ENCODE measurements at places on chromosomes 3 and 15. TPM values are rescaled to one million over a fixed set of nuclear protein-coding genes. Genes with fewer than 3 reads are reported as not detected.

DNA sequence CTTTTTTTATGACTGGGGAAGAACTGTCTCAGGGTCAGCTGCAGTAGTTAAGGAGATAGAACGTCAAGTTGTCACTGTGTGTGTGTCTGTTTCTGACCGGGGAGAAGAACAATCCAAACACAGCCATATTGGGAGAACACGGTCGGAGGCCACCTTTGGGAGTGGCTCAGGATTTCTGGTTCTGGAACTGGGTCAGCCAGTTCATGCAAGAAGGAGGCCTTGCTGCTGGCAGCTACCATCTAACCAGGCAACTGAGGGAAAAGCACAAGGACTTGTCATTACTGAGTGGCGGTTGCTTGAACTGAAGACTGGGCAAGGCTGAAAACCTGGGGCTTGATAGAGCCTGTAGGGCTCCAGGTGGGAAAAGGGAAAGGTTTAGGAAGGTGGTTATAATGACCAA lies 24.6 kb downstream of the GLDN start:
- no peak for DNase-seq
- no peaks in the 10 kb centered on the region for H3K36me3 ChIP-seq
- H3K4me3 ChIP-seq, result no peak overlapping the region

GRCh38 chr15:64396789-64397188 lies 9.2 kb downstream of the TRIP4 start:
- H3K36me3 ChIP-seq, result peaks cover 50% of the 10 kb centered on the region
- H3K4me1 ChIP-seq, result no peaks in the 10 kb centered on the region
- no peak overlapping the region for H3K4me3 ChIP-seq
- no peak for DNase-seq
- no peaks in the 10 kb centered on the region for H3K27me3 ChIP-seq

CCR5 gene
- 0.46 TPM for total RNA-seq

GRCh38 chr15:81284256-81285031 lies 39.5 kb downstream of the STARD5 start:
- H3K4me1 ChIP-seq, result peaks cover 40% of the 10 kb centered on the region
- peaks cover 17% of the 10 kb centered on the region for H3K36me3 ChIP-seq
- no peak overlapping the region for H3K4me3 ChIP-seq
- H3K27ac ChIP-seq, result no peak overlapping the region

PSTPIP1 gene
- total RNA-seq, result 169 TPM

LIPC gene
- 1.7 TPM for total RNA-seq

GRCh38 chr3:123553536-123553935 lies 31.3 kb downstream of the HACD2 start:
- no peak overlapping the region for H3K27ac ChIP-seq
- no peaks in the 10 kb centered on the region for H3K27me3 ChIP-seq

DNA sequence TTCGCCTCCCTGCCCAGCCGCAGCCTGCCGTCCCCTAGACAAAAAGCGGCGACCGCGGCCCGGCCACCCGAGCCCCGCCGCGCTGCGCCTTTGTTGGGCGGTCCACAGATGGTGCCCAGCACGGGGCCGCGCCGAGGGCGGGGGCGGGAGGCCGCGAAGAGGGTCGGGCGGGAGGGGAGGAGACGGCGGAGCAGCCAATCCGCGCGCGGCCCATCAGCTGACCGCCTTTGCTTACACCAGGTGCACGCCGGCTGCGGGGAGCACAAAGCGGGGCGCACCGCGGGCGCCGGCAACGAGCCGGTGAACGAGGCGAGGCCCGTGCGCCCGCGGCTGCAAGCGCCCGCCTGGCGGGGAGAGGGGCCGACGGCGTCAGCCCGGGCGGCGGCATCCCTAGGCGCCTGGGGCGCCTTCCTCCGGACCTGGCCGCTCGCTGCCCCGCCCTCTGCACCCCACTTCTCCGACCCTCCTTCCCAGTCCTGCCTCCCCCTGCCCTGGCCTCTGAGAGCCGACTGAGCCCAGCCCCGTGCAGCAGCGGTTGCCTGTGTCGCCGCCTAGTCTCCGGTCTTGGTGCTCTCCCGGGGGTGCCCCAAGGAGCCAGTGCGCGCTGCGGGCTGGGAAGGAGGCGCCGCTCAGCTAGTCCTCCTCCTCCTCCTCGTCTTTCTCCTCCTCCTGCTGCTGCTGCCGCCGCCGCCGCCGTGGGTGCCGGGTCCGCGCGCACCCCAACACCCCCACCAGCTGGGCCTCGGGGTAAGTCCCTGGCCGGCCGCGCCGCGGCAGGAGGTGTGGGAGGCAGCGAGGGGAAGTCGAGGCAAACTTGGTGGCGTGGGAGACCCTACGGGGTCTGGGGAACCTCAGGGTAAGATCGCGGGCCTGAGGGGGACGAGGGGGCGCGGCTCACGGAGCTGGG lies at the start of gene LRRN1:
Gene LRRN1, plus strand, starts transcription at position 259 of the 907 bp plus-strand sequence. CDS start 45,211 bp downstream, outside the sequence.
- H3K27me3 ChIP-seq, result peaks cover 54% of the 10 kb centered on the region
- DNase-seq, result no peak
- H3K4me1 ChIP-seq, result peaks cover 7% of the 10 kb centered on the region

MST1 gene
- total RNA-seq, result 11.1 TPM

CCK gene
- total RNA-seq, result not detected

CPB1 gene
- total RNA-seq, result not detected

GRCh38 chr3:111548092-111548491 lies 6.1 kb downstream of the CD96 start:
- no peaks in the 10 kb centered on the region for H3K27me3 ChIP-seq
- no peak overlapping the region for H3K4me3 ChIP-seq
- H3K27ac ChIP-seq, result no peak overlapping the region
- peaks cover 39% of the 10 kb centered on the region for H3K36me3 ChIP-seq
- no peak for DNase-seq
- peaks cover 38% of the 10 kb centered on the region for H3K4me1 ChIP-seq

ACKR4 gene
- not detected for total RNA-seq

- no peaks in the 10 kb centered on the region for H3K36me3 ChIP-seq
- H3K4me1 ChIP-seq, result no peaks in the 10 kb centered on the region
- H3K27ac ChIP-seq, result no peak overlapping the region
Observed at GRCh38 chr15:47806008-47806407, 88.7 kb downstream of the SEMA6D start.

- peaks cover 27% of the 10 kb centered on the region for H3K27me3 ChIP-seq
- H3K4me3 ChIP-seq, result no peak overlapping the region
- H3K4me1 ChIP-seq, result no peaks in the 10 kb centered on the region
- no peak for DNase-seq
- H3K27ac ChIP-seq, result no peak overlapping the region
Observed at GRCh38 chr3:186653080-186653707, 12.6 kb upstream of the HRG start.

GRCh38 chr3:177928172-177928873 lies 607.9 kb upstream of the KCNMB2 start:
- H3K27me3 ChIP-seq, result no peaks in the 10 kb centered on the region
- no peak for DNase-seq
- H3K4me3 ChIP-seq, result no peak overlapping the region
- H3K27ac ChIP-seq, result no peak overlapping the region
- H3K4me1 ChIP-seq, result no peaks in the 10 kb centered on the region
- H3K36me3 ChIP-seq, result no peaks in the 10 kb centered on the region

- H3K36me3 ChIP-seq, result no peaks in the 10 kb centered on the region
- H3K4me3 ChIP-seq, result no peak overlapping the region
- H3K27me3 ChIP-seq, result no peaks in the 10 kb centered on the region
- DNase-seq, result no peak
Observed at GRCh38 chr3:97102641-97103040, 288.2 kb downstream of the EPHA6 start.

GRCh38 chr3:31959951-31960792 lies 20.9 kb downstream of the OSBPL10 start:
- peaks cover 16% of the 10 kb centered on the region for H3K4me1 ChIP-seq
- peaks cover 4% of the 10 kb centered on the region for H3K36me3 ChIP-seq
- peaks cover 6% of the 10 kb centered on the region for H3K27me3 ChIP-seq
- no peak overlapping the region for H3K27ac ChIP-seq

EPHB3 gene
- not detected for total RNA-seq

DNA sequence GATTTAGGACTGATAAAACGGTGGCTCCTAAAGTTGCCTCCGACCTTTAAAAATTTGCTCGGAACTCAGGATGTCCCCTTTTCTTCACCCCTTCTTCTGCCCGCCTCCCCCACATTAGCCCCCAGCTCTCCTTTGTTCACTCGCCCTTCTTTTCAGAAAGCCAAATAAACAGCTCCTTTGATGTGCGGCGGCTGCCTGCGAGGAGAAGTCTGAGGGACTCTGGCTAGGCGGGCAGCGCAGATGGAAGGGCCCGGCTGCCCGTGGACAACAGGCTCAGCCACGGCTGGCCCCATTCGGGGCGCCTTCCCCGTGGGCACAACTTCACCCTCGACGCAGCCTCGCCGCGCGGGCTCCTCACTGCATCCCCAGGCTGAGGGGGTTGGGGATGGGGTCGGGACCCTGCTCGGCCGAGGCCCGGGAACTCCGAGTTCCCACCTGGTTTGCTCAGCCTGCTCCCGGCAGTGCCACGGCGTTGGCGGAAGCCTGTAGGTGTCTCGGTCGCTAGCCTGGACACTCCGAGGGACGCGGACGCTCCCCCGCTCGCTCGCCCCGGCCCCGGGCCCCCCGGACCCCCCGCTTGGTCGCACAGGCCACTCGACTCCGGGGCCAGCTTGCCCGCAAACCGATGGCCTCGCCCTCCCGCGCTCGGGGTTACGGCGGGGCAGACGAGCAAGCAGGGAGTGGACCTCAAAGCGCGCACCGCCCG lies 897 bp upstream of the TLE3 start:
- H3K27me3 ChIP-seq, result peaks cover 28% of the 10 kb centered on the region
- H3K36me3 ChIP-seq, result peaks cover 24% of the 10 kb centered on the region
- peak; percentile 30 for DNase-seq
- peak overlapping the region; percentile 42 for H3K27ac ChIP-seq
- H3K4me1 ChIP-seq, result peaks cover 38% of the 10 kb centered on the region

- no peak for DNase-seq
- H3K4me1 ChIP-seq, result no peaks in the 10 kb centered on the region
- H3K36me3 ChIP-seq, result no peaks in the 10 kb centered on the region
- no peak overlapping the region for H3K4me3 ChIP-seq
- H3K27ac ChIP-seq, result no peak overlapping the region
Observed at GRCh38 chr3:52385157-52385556, 59.7 kb downstream of the SEMA3G start.

DNA sequence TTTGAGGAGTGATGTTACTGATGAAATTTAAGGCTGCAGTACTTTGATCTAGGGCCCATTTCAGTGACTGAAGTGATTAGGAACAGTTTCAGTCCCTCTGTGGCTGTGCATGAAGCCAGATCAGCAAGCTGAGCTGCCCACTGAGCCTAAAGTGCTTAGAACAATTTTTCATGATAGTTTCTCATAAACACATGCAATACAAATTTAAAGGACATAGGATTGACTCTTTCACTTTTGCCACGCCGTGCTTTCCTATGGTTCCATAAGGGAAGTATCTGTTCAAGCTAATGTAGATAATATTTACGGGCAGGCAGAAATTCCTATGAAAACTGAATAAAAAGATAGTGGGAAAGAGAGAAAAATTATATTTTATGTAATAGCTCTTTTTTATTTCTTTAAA lies 10.6 kb downstream of the ANKUB1 start:
- H3K27me3 ChIP-seq, result peaks cover 13% of the 10 kb centered on the region
- H3K36me3 ChIP-seq, result no peaks in the 10 kb centered on the region
- no peak overlapping the region for H3K4me3 ChIP-seq
- DNase-seq, result no peak

DNA sequence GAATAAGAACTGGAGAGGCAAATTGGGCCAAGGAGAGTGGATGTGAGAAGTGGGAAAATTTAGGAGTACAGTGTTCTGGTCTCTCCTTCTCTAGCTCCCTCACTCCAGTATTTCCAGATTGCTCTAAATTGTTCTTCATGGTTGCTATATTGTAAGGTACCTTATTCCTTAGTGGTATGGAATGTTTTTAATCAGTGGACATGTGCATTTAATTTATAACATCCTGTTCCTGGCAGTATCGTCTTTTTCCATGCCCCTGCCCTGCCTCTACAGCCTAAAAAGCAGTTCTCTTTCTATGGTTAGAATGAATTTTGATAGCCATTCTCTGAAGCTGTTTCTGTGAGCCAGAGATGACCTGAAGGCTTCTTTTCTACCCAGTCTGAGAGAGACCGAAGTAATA lies 180.5 kb downstream of the TCF12 start:
- no peak for DNase-seq
- no peak overlapping the region for H3K27ac ChIP-seq
- H3K27me3 ChIP-seq, result no peaks in the 10 kb centered on the region
- peaks cover 10% of the 10 kb centered on the region for H3K36me3 ChIP-seq

DNA sequence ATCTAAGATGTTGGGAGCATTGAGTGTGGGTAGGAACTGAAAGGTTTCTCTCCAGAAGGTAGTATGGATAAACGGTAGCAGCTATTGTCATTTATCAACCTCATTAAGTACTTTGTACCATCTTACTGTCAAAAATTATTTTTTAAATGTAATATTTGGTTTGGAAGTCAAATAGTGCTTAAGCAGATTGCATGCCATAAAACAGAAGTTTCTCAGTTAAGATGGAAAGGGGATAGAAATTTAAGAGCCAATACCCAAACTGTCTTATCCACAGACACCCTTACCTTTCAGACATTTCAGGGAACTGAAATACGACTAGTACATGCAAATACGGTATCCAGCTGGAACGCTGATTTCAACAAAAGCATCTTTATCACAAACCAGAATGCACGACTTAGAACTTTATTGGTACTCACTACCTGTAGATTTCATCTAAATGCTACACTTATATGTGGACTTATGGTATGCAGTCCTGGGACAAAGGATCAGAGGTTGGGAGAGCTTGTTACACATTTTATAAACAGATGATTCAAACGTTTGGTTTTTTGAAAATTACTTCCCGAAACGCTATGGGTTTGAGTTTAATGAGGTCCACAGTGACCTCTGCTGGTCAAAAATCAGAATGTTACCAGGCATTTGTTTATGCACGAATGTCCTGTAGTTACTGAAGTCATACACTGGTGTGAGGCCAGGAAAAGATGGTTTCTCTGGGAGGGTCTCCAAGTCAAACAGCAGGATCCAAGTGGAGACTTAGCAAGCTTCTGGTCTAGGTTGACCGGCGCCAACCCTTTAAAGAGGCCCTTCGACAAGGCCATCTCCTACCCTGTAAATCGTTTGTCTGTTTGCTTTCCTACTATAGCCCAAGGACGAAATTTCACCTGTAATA lies 45.7 kb upstream of the DUT start:
- H3K4me3 ChIP-seq, result no peak overlapping the region
- peaks cover 4% of the 10 kb centered on the region for H3K4me1 ChIP-seq
- peaks cover 8% of the 10 kb centered on the region for H3K27me3 ChIP-seq
- no peaks in the 10 kb centered on the region for H3K36me3 ChIP-seq
- no peak overlapping the region for H3K27ac ChIP-seq
- peak; percentile 18 for DNase-seq

- no peaks in the 10 kb centered on the region for H3K27me3 ChIP-seq
- no peak for DNase-seq
- peaks cover 8% of the 10 kb centered on the region for H3K36me3 ChIP-seq
- H3K4me3 ChIP-seq, result no peak overlapping the region
- H3K4me1 ChIP-seq, result peaks cover 2% of the 10 kb centered on the region
Observed at GRCh38 chr3:191366675-191367074, 36.3 kb upstream of the UTS2B start.

KNG1 gene
- total RNA-seq, result not detected

GRCh38 chr3:10366651-10367101 lies 45.8 kb upstream of the SEC13 start:
- no peak overlapping the region for H3K4me3 ChIP-seq
- H3K27me3 ChIP-seq, result no peaks in the 10 kb centered on the region
- peak overlapping the region; percentile 61 for H3K27ac ChIP-seq

C3orf20 gene
- total RNA-seq, result 0.07 TPM

All from activated T-helper 2 cell treated with anti-CD3 and anti-CD28 coated beads, Interferon-gamma antibody, Interleukin-2, Interleukin-4, amounts not matched to agents 10 μg/mL and 5 μg/mL and 100 μg/mL, durations not matched to agents 14 hours and 24 hours and 36 hours (primary cell).